Caco-2 (cell line): ENCODE measurements at places on chromosomes 3 and 15. TPM values are rescaled to one million over a fixed set of nuclear protein-coding genes. Genes with fewer than 3 reads are reported as not detected.

CCDC54 gene
- not detected in 2 replicates for total RNA-seq

PCSK6 gene
- 69.5 and 70.6 TPM in 2 replicates for total RNA-seq

ZDHHC19 gene
- not detected in 2 replicates for total RNA-seq

PLA2G4D gene
- not detected in 2 replicates for total RNA-seq

GRCh38 chr3:14623569-14624051 lies 28.0 kb upstream of the CCDC174 start:
- no peak overlapping the region for H3K4me3 ChIP-seq
- H3K4me1 ChIP-seq: peaks cover under 1% of the 10 kb centered on the region; the same call in 1 of the 2 replicates
- no peaks in the 10 kb centered on the region for H3K27me3 ChIP-seq
- no peak overlapping the region for H3K27ac ChIP-seq
